Stimulated activated CD4-positive, alpha-beta T cell treated with anti-CD3 and anti-CD28 coated beads, TNF-alpha, amount 100 ng/mL, for 24 hours (primary cell): ENCODE measurements at places on chromosomes 3 and 15.

DNA sequence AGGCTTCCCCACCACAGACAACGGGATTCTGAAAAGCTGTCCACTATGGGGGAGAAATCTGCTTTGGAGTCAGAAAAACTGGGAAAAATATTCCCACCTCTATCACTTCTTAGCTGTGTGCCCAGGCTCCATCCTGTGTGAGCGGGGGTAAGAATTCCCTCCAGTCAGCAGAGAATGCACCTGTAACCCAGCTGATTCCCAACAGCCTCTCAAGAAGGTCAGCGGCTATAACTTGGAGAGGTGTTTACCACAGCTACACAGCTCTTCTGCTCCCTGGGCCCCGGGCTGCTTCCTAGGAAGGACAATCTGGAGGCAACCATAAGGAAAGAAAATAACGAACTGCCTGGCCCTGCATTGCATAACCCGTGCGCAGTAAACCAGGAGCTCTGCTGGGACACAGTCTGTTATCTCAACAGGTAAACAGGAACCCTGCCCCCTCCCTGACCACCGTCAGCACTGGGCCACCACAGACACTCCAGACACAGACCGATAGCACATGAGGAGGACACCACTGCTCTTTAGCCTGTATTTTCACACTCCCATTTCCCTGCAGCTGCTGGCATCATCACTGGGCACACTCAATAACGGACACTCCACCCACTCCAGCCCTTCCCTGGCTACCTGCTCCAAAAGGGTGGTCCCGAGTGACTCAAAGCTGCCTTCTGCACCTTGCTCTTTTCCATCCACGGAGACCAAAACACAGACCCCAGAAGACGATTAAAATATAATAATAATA is 2.1 kb downstream of the RAB43 start:
- DNase-seq = no peak

GRCh38 chr3:177523067-177523675 is 325.9 kb upstream of the TBL1XR1 start:
- DNase-seq = no peak

- no peak for DNase-seq
Measured at GRCh38 chr3:20563985-20564384, 378.0 kb upstream of the SGO1 start.

- no peak for DNase-seq
Measured at GRCh38 chr15:38512901-38513300, 51.7 kb downstream of the RASGRP1 start.

- DNase-seq = no peak
Measured at GRCh38 chr3:174548841-174549623, 310.1 kb upstream of the NAALADL2 start.

DNA sequence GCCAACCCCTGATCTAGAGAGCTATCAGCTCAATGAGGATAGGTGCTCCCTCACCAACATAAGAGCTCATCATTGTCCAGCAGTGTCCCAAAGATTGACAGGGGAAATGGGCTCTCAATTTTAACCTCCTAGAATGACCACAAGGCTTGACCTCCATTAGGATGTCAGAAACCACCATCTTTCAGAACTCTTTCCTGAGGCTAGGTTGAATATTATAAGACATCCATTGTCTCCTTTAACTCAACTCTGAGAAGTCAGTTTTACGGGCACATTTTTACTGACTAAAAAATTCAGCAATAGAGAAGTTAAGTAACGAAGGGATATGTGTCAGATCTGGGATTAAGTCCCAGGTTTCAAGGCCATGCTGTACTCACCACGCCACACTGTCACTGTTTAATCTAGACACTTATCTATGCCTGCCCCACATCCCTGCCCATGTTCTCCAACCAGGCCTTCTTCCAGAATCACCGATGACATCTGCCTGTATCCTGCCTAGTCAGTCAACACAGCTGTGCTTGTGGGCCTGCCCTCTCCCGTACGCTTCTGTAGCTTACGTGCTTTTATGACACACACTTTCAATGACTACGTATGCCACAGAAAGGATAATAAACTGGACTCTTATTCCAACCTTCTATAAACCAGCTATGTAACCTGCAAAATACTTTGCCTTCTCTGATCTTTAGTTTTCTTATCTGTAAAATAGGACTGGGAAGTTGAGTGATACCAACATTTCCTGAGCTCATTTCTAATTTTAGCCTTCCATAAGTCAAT is 17.1 kb upstream of the MUC13 start:
- no peak for DNase-seq

GRCh38 chr15:70036585-70037291 is 61.0 kb downstream of the TLE3 start:
- no peak for DNase-seq

DNA sequence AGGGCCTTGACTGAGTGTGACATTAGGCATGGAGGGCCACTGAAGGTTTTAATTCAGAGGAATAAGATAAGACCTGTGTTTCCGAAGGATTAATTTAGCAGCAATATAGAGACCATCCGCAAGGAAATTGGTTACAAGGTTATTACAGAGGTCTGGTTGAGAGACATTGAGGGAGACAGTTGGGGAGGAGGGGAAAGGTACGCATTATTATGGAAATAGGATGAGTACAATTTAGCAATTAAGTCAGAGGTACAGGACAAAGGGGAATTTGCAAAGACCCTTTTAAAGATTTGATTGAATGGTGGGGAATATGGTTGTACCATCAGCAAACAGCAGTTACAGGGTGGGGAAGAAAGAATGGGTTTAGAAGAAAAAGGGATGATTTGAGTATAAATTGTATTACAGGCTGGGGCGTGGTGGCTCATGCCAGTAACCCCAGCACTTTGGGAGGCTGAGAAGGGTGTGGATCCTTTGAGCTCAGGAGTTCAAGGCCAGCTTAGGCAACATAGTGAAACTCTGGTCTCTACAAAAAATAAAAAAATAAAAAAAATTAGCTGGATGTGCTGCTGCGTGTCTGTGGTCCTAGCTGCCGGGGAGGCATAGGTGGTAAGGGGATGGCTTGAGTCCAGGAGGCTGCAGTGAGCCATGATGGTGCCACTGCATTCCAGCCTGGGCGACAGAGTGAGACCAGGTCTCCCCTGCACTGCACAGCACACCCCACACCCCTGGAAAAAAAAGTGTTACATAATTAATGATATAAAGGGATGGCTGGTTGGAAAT is 11.3 kb downstream of the ARL8B start:
- no peak for DNase-seq

DNA sequence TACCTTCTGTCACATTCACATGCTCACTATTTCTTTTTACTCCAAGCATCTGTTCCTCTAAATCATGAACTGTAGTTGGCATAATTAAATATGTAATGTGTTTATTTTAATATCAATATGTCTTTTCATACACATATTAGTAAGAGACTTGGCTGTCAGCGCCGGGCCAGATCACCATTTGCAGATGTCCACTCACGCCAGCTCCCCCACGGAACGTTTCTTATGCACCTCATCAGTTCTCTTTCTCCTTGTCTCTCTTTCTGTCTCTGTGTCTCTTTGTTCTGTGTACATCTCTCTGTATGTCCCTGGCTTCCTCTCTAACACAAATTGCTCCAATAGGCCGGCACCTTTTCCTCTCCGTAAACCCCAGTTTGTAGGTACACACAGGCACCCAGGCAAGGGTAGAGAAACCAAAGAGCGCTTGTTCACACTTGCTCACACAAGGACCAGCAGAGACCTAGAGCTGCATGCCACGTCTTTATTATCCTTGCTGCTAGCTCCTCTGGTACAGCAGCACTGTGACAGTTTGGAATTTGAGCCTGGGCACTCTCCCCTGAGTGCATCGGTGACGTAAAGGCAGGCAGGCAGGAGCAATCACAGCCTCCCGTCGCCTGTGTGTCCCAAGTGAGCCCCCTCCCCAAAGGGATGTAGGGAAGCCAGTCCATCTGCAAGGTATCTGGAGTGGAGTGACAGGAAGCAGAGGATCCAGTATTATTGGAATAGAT is 40.4 kb downstream of the CACNA1D start:
- DNase-seq = no peak

- DNase-seq = no peak
Measured at GRCh38 chr3:114394551-114394950, 100.7 kb downstream of the TIGIT start.

DNA sequence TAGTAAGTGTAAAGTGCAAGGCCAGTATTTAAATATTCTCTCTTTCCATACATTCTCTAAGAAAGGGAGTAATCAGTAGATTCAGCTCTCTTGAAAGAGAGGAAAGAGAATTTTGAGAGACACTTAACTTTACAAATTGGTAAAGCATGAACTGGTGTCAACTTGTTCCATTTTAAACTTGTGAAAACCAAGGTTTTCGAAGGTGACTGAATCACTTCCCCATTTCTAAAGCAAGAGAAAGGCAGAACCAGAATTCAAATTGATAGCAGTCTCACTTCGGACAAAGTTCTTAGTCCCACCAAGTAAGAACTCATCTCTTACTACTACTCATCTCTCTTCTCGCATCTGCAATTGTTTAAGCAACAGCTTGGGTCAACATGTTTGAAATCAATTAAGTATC is 22.4 kb downstream of the TJP1 start:
- DNase-seq = no peak

- DNase-seq = no peak
Measured at GRCh38 chr15:39936681-39937080, 2.8 kb downstream of the EIF2AK4 start.

DNA sequence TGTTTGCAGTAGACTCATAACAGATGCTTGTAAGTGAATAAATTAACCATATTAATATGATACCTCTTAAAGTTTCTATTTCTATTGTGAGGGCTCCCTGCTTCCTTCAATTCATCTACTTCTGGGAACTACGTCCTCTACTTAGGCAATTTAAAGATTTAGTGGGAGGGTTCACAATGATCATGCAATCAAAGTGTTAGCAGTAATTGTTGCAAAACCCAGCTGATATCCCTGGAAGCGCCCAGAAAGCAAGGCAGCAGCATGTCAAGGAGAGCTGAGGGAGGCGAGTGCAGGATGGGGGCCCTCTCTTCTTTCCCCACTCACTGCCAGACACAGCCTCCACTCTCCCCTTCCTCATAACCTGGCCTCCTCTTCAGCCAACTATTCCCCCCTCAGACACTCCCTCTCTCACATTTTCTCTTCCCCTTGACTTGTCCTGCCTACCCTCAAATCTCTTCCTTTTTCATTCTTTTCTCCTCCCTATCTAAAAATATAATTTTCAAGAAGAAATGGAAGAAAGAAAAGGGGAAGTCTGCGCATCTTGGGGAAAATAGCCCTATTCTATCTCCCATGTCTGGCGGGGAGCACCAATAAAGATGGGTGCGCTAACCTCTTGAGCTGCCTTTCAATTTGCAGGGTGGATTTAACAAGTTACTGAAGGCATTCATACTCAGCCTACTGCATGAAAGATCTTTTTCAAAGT is 6.6 kb downstream of the TMEM212 start:
- DNase-seq = no peak

GRCh38 chr3:13883681-13884080 is 3.8 kb upstream of the WNT7A start:
- DNase-seq = no peak

GRCh38 chr3:14767245-14768051 is 51.3 kb upstream of the FGD5 start:
- no peak for DNase-seq

- no peak for DNase-seq
Measured at GRCh38 chr3:49469037-49469935, 781 bp upstream of the DAG1 start.

GRCh38 chr3:180626844-180627243 is 24.9 kb downstream of the TTC14 start:
- no peak for DNase-seq

DNA sequence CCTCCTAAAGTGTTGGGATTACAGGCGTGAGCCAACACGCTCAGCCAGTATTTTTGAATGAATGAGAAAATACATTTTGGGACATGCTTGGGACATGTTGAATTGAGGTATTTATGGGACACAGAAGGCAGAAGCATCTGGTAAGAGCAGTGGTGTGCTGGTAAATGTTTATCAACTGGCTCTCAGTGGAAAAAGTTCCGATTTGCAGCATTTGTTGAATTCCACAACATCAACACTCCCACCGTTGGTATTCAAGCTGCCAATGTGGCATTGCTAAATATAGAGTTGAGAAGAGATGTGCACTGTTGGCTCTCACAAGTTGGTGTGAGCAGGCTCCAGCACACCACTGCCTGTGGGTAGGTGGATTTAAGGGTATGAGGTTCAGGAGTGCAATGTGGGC is 35.8 kb upstream of the LRRFIP2 start:
- no peak for DNase-seq

DNA sequence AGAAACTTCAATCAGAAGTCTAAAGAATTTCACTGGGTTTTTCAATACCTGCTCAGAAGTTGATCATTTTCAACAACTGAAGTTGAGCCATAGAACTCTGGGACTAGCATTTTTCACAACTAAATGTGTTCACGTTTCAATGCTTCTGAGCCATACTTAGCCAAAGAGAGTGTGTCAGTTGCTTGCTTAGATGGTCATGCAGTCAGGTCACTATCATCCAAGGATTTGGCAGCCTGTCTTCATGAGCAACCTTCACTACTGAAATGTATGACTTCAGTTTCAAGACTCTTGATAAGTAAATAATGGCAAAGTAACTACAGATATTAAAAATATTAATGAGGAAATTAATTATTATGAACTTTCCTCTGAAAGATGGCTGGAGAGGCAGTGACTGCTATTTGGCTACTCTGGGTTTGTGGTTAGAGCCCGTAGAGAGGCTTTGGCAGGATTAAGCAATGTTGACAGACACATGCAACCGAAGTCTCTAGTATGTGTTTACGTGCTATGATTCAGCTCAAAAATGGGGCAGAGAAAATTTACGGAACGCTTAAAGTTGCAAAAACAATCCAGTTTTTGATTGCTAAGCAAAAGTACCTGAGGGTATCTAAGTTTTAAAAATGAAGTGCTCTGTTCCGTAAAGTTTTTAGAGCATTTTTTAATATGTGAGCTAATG is 133.8 kb downstream of the GMNC start:
- DNase-seq = no peak

DNA sequence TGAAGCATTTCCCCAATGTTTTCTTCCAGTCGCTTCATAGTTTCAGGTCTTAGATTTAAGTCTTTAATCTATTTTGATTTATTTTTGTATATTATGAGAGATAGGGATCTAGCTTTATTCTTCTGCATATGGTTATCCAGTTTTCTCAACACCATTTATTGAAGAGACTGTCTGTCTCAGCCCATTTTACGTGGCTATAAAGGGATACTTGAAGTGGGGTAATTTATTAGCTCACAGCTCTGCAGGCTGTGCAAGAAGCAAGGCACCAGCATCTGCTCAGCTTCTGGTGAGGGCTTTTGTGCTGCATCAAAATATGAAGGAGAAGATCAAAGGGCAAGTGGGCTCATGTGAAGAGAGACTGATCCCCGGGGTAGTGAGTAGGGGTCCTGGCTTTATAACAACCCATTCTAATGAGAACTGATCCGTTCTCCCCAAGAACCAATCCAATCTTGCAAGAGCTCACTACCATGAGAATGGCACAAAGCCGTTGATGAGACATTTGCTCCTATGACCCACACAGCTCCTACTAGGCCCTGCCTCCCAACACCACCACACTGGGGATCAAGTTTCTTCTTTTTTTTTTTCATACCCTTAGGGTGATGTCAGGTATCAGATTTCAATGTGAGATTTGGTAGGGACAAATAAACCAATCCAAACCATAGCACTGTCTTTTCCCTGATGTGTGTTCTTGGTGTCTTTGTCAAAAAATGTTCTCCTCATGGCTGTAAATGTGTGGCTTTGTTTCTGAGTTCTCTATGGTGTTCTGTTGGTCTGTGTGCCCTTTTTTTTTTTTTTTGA is 63.2 kb downstream of the IQGAP1 start:
- DNase-seq = no peak

- DNase-seq = no peak
Measured at GRCh38 chr3:146156666-146157314, 4.2 kb downstream of the PLOD2 start.

GRCh38 chr3:37491776-37492175 is 317.4 kb upstream of the LRRFIP2 start:
- no peak for DNase-seq

GRCh38 chr15:78571382-78571781 is 6.1 kb downstream of the CHRNA5 start:
- no peak for DNase-seq

GRCh38 chr3:23244324-23245041 is 41.4 kb downstream of the UBE2E2 start:
- DNase-seq = no peak
